ENCODE measurements at places on chromosomes 1 and 21.

- DNase-seq: no peak
Observed at GRCh38 chr1:231882790-231883189, 256.2 kb downstream of the DISC1 start.

DNA sequence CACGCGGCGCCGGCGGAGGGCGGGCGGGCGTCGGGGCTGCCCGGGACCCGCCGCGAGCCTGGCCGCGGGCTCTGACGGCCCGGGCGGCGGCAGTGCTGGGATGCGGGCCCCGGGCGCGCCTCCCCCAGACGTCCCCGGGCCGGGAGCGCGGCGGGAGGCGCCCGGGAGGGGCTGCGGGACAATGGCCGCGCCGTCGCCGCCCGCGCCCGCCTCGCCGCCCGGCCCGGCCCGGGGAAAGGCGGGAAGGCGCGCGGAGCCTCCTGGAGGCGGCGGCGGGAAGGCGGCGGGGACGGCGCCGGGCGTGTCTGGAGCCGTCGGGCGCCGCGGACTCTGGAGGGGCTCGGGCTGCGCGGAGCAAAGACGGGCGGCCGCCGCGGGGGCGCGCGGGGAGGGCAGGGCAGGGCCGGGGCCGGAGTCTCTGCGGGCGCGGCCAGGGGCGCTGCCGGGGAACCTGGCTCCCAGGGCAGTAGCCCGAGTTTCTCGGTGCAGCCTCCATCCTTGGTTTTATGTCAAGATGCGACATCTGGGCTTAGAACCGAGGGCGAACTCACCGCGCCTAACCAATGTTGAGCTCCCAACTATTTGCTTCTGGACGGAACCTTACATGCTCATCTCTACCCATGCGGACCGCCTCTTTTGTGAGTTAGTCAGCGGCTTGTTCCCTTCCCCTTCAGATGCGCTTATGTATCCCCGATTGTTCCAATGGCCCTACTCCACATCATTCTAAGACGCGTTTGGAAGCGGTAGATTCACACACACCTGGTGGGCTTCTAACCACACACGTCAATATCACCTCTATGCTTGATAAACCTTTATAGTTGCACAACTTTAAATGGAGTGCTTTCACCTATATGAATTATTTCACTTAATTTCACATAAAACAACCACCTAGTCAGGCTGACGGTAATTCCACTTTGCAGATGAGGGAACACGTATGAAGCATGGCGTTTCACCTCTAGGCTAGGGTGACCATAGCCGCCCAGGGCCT is 651 bp downstream of the ZBTB8A start:
- peak; percentile 62 for DNase-seq

DNA sequence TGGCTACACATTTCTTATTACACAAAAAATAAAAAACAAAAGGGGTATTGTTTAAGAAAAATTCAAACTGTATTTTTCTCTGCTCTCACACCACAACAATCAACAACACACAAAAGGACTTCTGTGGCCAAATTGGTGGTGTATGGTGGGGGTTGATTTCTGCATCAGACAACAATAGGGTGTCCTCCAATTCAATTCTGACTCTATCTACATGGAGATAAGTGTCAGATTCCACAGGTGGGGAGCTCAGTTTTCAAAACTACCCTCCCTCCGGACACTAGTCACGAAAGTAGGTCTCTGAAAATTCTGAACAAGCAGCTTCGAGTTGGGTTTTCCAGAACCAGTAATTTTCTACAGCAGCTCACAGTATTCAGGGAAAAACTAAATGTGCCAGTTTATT is 744.9 kb upstream of the NCAM2 start:
- DNase-seq: no peak

- peak; percentile 96 for DNase-seq
Observed at GRCh38 chr1:245788269-245788668, 633.5 kb downstream of the KIF26B start.

DNA sequence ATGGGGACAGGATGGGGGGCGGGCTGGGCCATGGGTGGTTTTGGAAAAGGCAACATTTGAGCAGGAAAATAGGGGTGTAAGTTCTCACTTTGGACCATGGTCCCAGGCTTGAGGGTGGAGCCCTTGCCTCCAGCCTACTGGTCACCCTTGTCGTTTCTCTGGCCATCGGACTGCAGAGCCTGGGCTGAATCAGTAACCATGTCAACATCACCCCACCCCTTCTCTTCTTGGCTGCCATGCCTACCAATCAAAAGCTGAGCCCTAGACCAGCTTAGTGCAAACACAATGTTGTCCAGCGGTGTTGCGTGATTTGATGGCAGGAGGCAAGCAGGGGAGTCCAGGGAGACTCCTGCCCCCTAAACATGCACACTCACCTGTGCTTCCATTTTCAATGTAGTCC is 231.0 kb upstream of the KAZN start:
- no peak for DNase-seq

- DNase-seq: peak; percentile 52
Observed at GRCh38 chr1:96538883-96539282, 182.7 kb upstream of the PTBP2 start.

DNA sequence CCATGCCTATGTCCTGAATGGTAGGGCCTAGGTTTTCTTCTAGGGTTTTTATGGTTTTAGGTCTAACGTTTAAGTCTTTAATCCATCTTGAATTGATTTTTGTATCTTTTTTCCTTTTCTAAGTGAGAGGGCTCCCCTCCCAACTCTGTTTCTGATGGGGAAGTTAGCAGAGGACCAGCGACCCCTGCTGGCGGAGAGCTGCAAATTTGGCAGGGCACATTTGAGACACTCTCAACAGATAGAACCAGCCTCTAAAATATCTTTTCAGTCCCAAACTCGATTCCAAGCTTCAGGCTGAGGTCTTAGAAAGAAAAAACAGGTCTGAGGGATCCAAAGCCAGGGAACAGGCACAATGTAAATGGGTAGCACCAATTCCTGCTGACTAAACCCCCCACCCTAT is 32.5 kb downstream of the LRRC3 start:
- peak; percentile 5 for DNase-seq

- no peak for DNase-seq
Observed at GRCh38 chr1:157575744-157576143, 22.1 kb downstream of the FCRL4 start.

- DNase-seq: no peak
Observed at GRCh38 chr1:90614872-90615271, 102.2 kb downstream of the BARHL2 start.

GRCh38 chr1:54027848-54028247 is 9.9 kb upstream of the LDLRAD1 start:
- no peak for DNase-seq

DNA sequence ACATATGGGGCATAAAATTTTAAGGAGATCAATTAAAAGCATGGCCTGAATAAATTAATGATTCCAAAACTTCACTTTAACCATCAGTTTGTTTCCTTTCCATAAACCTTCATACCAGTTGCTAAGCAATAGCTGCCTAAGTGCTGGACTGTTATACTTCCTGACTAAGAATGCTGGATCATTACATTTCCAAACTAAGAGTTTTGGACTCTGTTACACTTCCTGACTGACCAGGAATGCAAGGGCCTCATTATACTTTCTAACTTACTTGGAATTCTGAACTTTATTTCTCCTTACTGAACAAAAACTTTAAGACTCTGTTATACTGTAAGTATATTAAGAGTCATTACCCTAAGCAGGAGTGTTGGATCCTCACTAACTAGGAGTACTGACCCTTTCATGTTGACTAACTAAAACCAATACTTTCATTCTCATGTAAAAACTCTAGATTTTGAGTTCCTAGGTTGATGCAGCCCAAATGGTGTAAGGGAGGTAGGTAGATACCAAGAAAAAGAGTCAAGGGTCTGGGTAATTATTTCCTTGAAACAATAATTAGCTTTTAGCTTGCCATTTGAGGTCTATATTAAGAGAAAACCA is 118.2 kb downstream of the FAF1 start:
- peak; percentile 68 for DNase-seq

GRCh38 chr21:39737376-39738000 is 7.5 kb upstream of the IGSF5 start:
- no peak for DNase-seq

GRCh38 chr1:116448785-116449385 is 75.8 kb downstream of the ATP1A1 start:
- DNase-seq: peak; percentile 18

GRCh38 chr21:44381874-44382273 is 28.5 kb downstream of the TRPM2 start:
- no peak for DNase-seq

- DNase-seq: peak; percentile 29
Observed at GRCh38 chr1:38586993-38587646, 272.5 kb downstream of the RRAGC start.

GRCh38 chr1:79059341-79059740 is 52.8 kb upstream of the ADGRL4 start:
- DNase-seq: no peak

DNA sequence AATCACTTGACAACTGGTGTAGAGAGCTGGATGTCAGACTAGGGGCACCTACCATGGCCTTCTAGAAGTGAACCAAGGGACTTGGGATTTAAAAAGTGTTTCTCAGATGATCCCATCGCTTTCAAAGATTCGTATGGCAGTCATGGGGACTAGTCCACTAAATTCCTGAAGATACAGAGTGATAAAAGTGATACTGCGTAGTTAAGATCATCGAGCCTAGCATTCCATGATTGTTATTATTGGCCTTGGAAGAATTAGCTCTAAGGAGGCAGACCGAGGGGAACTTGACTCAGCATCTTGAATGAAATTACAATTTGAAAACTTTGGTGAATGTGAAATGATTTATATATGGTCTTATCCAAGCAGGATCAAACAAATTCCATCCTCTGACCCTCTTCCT is 1.3 kb upstream of the CHIA start:
- peak; percentile 3 for DNase-seq

DNA sequence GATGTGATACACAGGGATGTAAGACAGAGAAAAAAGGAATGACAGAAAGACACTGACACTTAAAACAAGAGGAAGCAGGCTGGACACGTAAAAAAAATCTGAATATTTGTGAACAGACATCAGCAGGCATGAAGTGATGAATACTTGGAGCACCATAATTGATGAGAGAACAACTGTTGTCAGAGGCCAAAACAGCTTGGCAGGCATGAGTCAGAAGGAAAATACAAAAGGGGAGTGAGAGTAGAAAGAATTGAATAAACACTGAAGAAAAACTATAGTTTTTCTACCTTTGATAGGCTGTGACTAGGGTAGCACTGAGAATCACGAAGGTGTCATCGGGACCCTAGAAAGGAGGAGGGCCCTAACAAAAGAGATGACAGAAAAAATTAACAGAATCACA is 21.6 kb upstream of the GUCA2A start:
- DNase-seq: peak; percentile 81

- peak; percentile 92 for DNase-seq
Observed at GRCh38 chr1:29688471-29689365, 452.4 kb downstream of the PTPRU start.

GRCh38 chr1:36411674-36412648 is 14.3 kb upstream of the LSM10 start:
- DNase-seq: peak; percentile 58

DNA sequence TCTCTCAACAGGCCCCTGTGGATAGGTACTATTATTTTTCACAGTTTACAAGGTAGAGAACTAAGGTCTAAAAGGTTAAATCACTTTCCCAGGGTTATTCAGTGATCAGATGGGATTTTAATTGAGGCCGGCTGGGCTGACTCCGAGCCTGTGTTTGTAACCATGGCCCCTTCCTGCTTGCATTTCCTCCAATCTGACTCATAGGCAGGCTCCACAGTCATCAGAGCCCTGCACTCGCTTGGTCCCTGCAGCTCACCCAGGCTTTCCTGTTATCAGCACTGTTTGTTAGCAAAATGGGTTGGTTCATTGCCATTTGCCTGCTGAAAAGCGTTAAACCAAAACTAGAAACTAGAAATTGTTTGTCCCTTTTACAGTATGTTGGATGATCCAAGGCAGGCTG is 41.4 kb upstream of the LMX1A start:
- DNase-seq: peak; percentile 70

DNA sequence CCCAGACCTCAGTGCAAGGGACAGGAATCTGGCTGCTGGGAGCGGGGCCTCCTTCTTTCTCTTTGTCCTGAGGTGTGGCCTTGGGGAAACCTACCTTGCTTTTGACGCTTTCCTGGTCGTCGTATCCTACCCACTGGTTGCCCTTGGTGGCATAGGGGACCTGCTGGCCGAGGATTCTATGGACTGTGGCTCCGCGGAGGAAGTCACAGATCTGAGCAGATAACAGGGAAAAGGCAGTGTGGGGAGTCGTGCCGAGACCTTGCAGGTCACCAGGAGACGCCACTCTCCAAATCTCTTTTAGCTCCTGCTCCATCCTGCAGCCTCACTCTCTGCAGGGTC is 4.0 kb upstream of the MYBPH start:
- DNase-seq: no peak

GRCh38 chr1:222788402-222789156 is 26.3 kb upstream of the DISP1 start:
- DNase-seq: no peak

DNA sequence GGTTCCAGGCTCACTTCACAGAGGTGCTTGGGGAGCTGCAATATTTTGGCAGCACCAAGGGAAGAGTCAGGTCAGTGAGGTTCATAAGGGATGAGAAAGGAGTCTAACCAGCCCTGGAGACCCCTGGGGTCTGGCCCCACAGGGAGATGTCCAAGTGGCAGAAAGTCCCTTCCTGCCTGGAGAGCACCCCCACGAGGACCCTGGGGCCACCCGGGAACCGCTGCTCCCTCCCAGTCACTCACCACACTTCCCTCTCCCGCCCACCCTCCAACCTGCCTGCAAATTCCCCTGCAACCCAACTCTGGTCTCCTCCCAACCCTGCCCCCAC is 6.5 kb upstream of the ITGB2 start:
- DNase-seq: no peak

DNA sequence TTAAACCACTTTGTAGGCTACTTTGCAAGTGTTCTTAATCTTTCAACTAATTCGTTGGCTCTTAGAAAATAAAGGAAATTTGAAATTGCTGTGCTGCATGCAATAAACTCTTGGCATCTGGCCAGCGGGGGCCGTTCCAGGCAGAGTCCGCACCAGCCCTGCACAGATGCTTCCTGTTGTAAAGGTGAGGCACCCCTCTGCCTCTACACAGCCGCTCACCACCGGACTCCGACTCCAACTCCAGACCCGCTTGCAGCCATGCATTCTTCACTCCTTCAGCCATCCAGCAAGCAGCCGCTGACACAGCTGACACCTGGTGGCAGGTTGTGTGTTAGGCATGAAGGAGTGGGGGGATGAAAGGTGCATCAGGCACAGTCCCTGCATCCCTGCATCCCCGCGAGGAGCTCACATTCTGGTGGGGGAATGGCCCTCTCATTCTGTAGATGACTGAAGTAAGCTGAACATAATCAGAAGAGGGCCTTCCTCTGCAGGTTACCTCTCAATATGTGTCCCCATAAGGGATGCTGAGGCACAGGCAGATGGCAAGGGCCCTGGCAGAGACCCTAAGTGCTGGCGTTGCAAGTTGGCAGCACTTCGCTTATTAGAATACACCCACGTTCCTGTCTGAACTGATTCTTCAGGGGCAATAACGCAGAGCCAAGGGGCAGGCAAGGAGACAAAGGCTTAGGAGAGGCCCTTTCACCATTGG is 56.8 kb downstream of the GLIS1 start:
- no peak for DNase-seq

DNA sequence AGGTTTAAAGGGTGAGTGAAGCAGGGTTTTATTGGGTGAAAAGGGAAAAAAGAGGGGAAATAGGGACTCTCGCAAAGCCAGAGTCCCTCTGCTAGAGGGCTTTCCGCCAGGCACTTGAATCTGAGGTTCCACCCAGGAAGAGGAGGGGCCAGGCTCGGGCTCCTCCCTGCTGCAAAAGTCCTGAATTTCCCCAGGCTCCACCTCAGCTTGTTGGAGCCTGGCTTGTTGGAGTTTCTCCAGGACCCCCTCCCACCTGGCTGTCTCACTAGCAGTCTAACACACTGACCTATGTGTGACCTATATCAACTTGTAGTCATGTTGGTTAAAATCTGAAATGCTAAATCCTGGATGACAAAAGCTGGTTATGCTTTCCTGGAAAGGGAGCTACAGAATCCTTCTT is 25.5 kb downstream of the GBP2 start:
- no peak for DNase-seq
